ENCODE measurements at places on chromosomes 1 and 21. TPM values are rescaled to one million over a fixed set of nuclear protein-coding genes. Genes with fewer than 3 reads are reported as not detected.

GPR25 gene
- total RNA-seq = not detected

NTNG1 gene
- 1.2 TPM for total RNA-seq

ESRRG gene
- 17.5 TPM for total RNA-seq

BATF3 gene
- total RNA-seq = 3.9 TPM

GRCh38 chr21:38680401-38680800 lies 125.3 kb upstream of the ETS2 start:
- DNase-seq = no peak

GRCh38 chr1:7187112-7187493 lies 401.8 kb downstream of the CAMTA1 start:
- no peak for DNase-seq

DNA sequence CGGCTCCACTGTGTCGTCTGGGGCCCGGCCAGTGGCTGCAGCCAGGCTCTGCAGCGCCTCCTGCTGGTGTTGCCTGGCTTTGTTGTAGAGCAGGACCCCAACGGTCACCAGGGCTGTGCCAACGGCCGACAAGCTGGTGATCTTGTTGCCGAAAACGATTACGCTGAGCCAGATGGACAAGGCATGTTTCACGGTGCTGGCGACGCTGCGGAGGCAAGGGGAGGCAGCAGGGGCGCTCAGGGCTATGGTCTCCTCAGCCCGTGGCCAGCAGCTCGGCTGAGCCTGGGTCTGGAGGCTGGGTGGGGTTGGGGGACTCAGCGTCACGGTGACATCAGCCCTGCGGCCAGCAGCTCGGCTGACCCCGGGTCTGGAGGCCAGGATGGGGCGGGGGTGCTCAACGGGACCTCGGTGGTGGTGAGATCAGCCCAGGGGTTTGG lies 7.0 kb upstream of the CDK11B start:
- DNase-seq = no peak

- no peak for DNase-seq
These were observed 32.0 kb upstream of the LRP8 start for GRCh38 chr1:53359934-53360276.

- no peak for DNase-seq
These were observed 39.2 kb upstream of the RGS21 start for GRCh38 chr1:192277635-192278034.

DNA sequence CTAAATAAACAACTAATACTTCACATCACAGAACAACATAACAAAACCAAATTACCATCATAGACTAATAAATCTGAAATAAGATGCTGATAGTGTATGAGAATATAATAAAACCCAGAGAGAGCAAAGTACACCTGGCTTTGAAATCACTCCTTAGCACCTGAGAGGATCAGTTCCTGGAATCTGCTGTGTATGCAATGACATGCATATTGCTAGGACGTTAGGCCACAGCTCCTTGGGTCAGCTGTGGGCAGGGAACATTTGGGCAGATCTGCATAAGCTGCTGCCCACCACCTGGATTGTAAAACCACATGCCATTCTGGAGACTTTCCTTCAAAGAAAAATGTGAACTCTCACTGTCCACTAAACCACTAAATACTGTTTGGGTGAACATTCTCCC lies 81.1 kb downstream of the NR5A2 start:
- DNase-seq = no peak

DNA sequence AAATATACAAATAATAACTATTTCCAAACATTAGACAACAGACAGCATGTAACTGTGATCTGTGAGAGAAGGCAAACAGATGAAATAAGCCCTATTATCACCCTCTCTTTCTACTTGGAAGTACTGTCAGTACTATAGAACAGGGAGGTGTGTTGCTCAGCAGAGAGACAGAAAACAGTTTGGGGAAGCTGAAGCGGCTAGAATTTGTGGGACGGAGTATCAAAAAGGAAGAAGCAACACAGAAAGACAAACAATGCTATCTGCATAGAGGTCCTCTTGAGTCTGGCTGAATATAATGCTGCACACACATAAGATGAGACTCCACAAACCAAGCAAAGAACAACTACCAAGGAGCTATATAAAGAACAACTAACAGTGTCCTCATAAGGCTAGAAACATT lies 59.4 kb downstream of the ZZZ3 start:
- DNase-seq = no peak

DNA sequence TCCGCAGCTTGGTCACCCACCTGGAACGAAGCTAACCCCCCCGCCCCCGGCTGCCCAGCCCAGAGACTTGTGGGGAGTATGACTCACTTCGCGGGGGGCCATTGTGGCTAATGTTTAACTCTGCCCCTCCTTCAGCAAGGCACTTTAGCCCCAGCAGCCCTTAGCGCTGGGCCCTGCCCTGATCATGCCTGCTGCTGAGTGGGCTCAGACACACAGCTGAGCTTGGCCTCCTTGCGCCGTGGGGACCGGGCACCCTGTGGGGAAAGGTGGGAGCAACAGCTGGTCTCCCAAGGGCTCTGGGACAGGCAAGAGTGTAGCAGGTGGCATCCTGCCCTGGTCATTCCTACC lies 6.3 kb upstream of the LAD1 start:
- no peak for DNase-seq

- no peak for DNase-seq
These were observed 7.9 kb downstream of the RPL11 start for GRCh38 chr1:23699280-23700179.

- DNase-seq = no peak
These were observed 147.7 kb upstream of the CACNA1E start for GRCh38 chr1:181335631-181336030.

GRCh38 chr1:192907545-192908243 lies 98.9 kb downstream of the RGS2 start:
- DNase-seq = no peak
